ENCODE measurements at places on chromosomes 5 and 9.

- no peak for DNase-seq
Measured at GRCh38 chr9:99828054-99828416, 6.3 kb downstream of the NR4A3 start.

GRCh38 chr5:110161162-110161561, 471.4 kb downstream of the MAN2A1 start:
- DNase-seq: no peak

DNA sequence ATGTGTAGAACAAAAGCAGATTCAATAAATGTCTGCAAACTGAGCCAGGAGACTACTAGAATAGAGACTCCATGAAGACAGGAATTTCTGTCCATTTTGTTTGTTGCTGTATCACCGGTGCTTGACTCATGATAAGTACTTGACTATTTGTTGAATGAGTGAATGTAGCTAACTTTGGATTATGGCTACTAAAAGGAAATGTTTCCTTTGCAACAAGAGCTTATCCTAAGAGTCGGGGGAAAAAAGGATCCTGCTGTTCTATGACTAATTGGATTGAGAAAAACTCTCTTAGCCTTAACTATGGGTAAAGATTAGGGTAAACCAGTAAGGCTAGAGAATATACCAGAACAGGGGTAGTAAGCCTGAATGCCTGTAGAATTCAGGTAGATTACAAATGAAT, 3.5 kb downstream of the PAIP1 start:
- no peak for DNase-seq

- no peak for DNase-seq
Measured at GRCh38 chr5:38532165-38532669, 24.2 kb downstream of the LIFR start.

DNA sequence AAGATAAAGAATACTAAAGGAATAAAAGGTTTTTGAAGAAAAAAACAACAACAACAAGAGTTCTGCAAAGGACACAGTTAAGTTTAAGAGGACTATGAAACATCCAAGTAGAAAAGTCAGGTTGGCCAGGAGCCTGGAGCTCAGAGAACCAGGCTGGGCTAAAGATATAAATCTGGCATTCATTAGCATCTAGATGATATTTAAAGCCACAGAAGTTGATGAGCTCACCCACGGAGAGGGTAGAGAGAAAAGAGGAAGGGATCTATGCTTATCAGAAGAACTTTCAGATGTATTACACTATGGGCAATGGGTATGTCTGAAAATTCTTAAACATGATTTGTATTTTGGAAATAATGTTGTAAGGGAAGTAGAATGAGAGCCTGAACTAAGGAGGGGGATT, 9.9 kb downstream of the MIER3 start:
- no peak for DNase-seq

- DNase-seq: no peak
Measured at GRCh38 chr5:45512521-45512920, 183.7 kb downstream of the HCN1 start.

GRCh38 chr9:107684224-107684623, 194.7 kb upstream of the KLF4 start:
- DNase-seq: no peak

DNA sequence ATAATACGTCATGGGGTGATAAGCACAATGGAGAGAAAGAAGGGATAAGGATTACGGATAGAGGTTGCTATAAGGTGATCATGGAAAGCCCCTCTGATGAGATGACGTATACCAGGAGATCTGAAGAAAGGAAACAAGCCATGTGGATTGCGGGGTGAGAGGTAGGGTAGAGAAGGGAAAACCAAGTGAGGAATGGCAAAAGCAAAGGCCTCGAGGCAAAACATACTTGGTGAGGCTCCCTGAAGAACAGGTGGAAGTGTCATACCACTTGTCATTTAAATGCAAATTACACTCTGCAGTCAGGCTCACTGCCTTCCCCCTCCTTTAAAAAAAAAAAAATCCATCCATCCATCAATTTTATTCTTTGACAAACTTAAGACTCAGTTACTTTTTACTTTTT, 420.8 kb downstream of the RAB3C start:
- no peak for DNase-seq

DNA sequence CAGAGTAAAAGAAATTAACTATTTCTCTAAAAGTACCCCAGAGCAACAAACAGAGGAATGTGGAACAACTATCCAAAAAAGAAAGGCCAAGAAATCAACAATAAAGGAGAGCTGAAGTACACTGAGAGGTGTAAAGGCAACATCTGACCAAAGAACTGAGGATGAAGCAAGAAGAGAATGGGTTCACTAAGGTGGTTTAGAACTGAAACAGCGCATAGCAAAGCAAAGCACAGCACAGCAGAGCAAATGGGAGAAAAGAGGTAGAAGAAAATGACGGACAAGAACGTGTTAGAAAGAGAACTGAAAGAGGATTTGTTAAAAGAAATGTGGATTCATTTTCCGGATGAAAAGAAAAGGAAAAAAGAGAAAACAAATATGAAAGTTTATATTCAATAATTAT, 25.8 kb downstream of the RFX3 start:
- DNase-seq: no peak

DNA sequence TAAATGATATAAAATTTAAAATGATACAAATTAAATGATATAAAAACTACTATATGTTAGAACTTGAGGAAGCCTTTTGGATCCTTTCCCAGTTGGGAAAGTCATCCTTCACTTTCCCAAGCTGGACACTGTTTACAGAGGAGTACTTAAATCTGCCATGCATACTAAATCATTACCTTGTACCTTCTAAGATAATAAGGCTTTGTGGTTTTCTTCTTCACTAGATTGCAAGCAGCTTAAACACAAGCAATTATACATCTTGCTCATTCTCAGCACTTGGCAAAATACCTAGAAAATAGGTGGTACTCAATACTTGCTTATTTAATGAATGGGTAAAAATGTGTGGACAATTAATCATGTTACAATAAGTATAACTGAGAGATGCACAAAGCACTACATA, 666.8 kb downstream of the PTPRD start:
- no peak for DNase-seq

- DNase-seq: no peak
Measured at GRCh38 chr5:29588236-29588635, 1605.2 kb upstream of the CDH6 start.

DNA sequence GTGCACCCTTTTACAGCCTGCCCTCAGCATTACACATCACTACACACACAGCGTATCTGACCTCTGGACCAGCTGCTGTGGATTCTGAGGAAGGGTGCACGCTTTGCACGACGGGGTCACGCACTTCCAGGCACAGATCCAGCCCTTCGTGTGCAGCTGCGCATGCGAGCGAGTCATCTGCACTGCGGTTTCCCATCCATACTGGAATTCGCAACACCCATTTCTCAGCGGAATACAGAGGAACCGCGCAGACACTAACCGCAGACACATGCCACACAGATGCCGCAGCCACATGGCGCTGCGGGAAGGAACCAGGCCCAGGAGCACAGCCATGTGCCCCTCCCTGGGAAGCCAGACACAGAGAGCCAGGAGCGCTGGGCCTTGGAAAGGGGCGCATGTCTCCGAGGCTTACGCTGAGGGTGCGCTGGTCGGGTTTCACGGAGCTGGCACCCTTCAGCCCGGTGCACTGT, 43.5 kb downstream of the PNPLA7 start:
- no peak for DNase-seq

DNA sequence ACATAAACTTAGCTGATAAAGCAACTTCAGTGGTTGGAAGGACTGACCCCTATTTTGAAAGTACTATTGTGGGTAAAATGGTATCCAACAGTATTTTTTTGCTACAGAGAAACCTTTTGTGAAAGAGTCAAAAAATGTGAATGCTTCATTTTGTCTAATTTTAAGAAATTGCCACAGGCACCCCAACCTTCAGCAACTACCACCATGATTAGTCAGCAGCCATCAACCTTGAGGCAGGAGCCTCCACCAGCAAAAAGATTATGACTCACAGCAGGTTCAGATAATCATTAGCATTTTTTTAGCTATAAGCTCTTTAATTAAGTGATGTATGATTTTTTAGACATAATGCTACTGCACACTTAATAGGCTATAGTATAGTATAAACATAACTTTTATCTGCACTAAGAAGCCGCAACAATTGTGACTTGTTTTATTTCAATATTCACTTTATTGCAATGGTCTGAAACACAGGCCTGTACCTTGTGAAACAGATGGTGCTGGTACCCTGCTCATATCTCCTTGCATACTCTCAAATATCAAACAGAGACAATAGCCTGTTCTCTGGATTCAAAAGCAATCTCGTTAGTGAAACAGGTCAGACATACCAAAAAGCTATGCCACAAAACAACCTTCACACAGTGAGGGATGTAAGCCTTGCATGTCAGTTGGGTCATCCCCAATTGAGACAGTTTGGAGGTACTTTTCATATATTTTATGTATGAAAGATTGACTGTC, 261.2 kb upstream of the FAM174A start:
- DNase-seq: no peak

- DNase-seq: no peak
Measured at GRCh38 chr5:172044631-172045314, 38.3 kb upstream of the FBXW11 start.

- no peak for DNase-seq
Measured at GRCh38 chr9:132970324-132971062, 8.0 kb upstream of the GFI1B start.

DNA sequence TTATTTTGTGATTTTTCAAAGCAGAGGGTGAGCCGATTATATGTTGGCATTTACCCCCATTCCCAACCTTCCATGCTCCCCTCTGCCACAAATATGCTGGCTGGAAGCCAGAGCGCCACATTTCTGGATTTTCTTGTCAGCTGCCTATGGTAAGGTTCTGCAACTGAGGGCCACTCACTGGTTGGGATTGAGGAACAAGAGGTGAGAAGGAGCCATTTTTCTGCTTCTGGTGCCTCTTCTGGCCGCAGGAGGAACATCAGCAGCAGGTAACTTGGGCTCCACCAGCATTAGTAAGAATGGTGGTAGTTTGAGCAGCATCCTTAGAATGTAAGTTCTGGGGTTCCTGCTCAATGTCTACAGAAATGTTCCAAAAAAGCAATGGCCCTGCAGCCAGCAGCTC, 159.5 kb upstream of the MAST4 start:
- no peak for DNase-seq

- no peak for DNase-seq
Measured at GRCh38 chr5:68685863-68686262, 408.0 kb upstream of the SLC30A5 start.

GRCh38 chr5:157390551-157391297, 69.3 kb upstream of the NIPAL4 start:
- peak; percentile 73 for DNase-seq

GRCh38 chr5:68762201-68762600, 331.6 kb upstream of the SLC30A5 start:
- DNase-seq: no peak

DNA sequence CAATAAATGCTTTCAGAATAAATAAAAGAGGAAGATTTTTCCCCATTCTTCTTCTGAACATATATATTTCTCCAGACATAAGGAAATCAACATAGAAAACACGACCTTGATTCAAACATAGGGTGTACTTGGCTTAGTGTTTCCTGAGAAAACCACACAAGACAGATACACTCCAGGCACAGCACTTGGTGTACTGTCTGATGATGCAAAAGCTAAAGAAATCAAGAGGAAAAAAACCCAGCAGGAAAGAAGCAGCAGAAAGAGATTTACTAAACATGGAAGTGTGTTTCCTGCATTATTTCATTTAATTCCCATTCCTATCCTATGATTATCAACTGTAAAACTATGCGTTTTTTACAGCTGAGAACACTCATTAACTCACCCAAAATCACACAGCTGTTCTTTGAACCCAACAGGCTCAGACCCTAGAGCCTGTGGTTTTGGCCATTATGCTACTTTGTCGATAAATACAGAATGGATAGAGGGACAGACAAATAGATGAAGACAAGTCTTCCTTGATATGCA, 46.1 kb downstream of the NIPAL4 start:
- no peak for DNase-seq

DNA sequence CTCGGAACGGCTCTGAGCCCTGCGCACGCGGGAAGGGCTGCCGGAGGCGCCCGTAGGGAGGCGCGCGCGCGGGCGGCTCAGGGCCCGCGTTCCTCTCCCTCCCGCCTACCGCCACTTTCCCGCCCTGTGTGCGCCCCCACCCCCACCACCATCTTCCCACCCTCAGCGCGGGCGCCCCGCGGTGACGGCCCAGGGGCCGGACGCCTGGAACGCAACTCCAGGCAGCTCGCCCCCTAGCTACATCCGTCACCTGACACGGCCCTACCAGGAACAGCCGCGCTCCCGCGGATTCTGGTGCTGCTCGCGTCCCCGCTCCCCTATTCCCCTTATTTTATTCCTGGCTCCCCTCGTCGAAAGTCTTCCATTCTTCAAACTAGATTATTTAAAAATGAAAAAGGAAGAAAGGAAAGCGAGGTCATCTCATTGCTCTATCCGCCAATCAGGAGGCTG, at the start of gene CDKN2B-AS1:
Gene CDKN2B-AS1, plus strand, starts transcription at position 236 of the 450 bp plus-strand sequence.
- DNase-seq: peak; percentile 26

DNA sequence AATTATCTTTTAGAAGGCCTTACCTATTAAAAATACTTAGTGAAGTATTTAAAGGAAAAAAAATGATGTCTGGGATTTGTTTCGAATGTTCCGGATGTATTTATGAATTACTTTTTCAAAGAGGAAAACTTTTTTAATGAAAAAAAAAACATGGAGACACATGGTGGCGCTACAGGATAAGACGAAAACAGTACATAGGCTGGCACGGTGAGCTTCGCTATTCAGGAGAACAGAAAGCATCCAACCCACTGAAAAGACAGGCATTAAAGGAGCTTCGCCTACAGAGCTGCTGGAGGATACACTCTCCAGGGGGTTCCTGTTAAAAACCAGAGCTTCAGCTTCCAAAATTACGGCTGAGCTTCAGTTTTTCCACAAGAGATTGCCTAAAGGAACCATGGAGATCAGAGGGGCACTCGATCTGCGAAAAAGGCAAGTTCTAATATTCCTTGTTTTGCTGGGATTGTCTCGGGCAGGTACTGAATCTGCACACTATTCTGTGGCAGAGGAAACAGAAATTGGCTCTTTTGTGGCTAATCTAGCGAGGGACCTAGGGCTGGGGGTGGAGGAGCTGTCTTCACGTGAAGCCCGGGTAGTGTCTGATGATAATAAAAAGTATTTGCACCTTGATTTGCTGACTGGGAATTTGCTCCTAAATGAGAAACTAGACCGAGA, at the start of gene PCDHB14:
Gene PCDHB14, plus strand, starts transcription at position 232 of the 672 bp plus-strand sequence. Its CDS starts 163 bp downstream, at position 395.
- no peak for DNase-seq

DNA sequence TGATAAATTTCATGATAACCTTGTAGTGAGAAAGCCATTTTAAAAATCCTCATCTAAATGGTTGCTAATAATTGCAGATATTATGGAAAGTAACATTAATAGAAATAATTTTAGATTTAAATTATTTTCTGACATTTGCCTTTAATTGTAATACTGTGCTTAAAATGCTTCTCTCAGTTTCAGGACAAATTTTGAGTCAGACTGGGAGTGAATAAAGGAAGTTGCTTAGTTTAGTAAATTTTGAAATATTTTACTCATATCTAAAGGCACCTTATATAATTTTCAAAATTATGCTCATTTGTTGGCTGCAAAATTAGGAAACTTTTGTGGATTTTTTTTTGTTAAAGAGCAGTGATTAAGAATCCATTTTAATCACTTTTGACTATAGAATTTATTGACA, 93.8 kb downstream of the CSNK1G3 start:
- no peak for DNase-seq

GRCh38 chr9:22622815-22623214, 176.2 kb downstream of the DMRTA1 start:
- DNase-seq: no peak
